Activated effector memory CD4-positive, alpha-beta T cell treated with Interleukin-2 at 50 U/mL for 16 hours (primary cell): ENCODE measurements at places on chromosomes 4 and X.
A peak's percentile ranks its signal among the peaks of the same experiment; 100 is the strongest.

DNA sequence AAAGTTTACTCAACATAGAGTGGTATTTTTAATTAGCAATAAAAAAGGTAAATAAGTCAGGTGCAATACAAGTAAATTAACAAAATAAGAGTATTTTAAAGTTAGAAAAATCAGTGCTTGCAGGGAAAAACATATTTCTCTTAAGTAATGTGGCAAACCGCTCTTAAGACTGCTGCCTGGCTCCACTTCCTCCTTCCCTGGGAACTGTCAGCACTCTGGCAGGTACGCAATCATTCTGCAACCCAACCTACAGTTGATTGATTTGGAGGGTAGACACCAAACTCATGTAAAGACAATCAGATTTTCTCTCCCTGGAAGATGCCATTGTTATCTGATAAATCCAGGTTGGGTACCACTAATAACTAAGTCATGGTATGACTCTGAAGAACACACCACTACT is 63.9 kb downstream of the PPP3CA start:
- DNase-seq: no peak

- DNase-seq: no peak
Observed at GRCh38 chrX:39220952-39221351, 419.7 kb downstream of the MID1IP1 start.

- DNase-seq: no peak
Observed at GRCh38 chr4:22471999-22472461, 43.8 kb downstream of the ADGRA3 start.

DNA sequence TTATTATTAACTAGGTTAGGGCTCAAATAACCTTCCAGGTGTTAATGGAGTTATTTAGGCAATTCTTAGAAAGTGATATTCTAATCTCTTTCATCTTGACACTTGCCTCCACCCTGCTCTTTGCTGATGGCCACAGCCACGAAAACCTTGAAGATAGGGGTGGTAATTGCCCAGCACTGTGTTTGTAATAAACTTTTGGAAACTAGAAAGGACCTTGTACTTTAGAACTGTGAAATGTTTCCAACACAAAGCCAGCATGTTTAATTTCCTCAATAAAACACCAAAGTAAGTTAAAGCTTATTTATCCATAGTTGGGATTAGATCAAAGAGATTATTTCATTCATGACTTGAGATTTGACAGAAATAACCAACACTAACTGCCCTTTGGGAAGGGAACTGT is 78.3 kb downstream of the MAOA start:
- no peak for DNase-seq

GRCh38 chr4:145041378-145041777 is 56.6 kb downstream of the ANAPC10 start:
- no peak for DNase-seq

GRCh38 chr4:53019485-53020382 is 157.6 kb downstream of the RASL11B start:
- DNase-seq: no peak

GRCh38 chr4:187321711-187322110 is 598.1 kb upstream of the FAT1 start:
- no peak for DNase-seq

DNA sequence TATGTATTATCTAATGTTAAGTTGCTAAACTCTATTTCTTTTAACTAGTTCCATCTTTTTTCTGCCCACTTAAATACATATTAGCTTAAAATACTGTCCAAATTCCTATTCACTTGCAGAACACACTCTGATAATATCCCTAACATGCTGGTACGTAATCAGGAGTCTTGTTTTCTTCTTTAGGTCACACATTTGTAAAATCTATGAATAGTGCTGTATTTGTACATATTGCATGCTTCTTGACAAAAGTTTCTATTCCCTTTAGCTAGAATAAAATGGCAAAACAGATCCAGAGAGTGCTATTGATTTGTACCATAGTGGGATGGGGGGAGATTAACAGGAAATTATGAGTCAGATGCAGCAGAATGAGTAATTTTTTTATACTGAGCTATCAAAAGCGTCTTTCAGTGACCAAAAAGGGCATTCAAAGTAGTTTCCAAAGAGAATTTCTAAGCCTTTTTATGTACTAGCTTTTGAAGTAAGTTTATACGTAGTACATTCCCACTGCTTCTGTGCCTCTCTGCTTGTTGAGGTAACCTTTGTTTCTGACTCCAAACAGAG is 126.5 kb downstream of the PTPN13 start:
- DNase-seq: no peak

GRCh38 chr4:94577136-94577535 is 125.4 kb downstream of the PDLIM5 start:
- DNase-seq: no peak

DNA sequence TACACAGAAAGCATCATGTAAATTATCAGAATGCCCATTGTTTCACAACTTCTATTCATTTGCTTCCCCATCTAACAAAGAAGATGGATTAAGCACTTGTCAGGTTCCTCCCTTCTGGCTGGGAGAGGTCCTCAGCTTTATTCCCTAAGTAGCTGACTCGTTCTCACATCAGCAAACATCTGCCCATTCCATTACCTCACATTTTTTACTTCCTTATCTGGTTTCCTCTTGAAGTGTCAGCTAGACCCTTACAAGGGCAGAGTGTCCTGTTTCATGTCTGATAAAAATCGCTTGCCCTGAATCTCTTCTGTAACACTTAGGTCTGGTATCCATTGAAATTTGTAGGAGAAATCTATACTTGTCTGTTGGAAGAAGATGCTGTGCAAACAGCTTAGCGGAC is 34.7 kb downstream of the TMPRSS11A start:
- no peak for DNase-seq

GRCh38 chr4:36333303-36333877 is 52.0 kb downstream of the DTHD1 start:
- DNase-seq: no peak

DNA sequence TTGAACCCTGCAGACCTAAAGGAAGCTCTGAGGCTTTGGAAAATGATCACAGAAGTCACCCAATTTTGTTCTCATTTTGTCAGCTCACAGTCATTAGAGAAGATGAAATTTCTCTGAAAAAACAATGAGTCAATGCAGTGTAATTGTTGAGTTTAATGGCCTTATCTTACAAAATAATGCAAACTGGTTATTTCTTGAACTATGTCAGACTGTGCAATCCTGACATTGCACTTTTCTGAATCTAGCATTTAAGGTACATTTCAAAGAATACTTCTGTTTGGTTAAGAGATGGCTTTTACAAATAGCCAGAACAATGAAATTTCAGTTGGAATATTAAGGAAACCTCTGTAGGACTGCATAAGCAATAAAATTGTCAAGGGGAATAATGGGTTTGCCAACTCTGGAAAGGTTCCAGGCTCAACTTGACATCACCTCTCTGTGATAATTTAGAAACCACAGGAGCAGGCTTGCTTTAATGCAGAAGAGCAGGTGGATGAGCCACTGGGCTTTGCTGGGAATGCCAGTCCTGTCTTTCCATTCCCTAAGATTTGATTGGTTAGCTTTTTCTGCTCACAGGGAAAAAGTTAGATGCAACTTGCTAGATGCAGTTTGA is 222.8 kb downstream of the FRMPD4 start:
- DNase-seq: no peak

- no peak for DNase-seq
Observed at GRCh38 chr4:75878246-75878756, 24.0 kb downstream of the PPEF2 start.

GRCh38 chr4:5893004-5893580 is at the start of gene CRMP1:
Gene CRMP1 (minus strand): TSS chr4:5893086. CDS start chr4:5892969, 117 bp downstream.
- no peak for DNase-seq

- no peak for DNase-seq
Observed at GRCh38 chrX:1587161-1587560, 4.2 kb upstream of the AKAP17A start.

DNA sequence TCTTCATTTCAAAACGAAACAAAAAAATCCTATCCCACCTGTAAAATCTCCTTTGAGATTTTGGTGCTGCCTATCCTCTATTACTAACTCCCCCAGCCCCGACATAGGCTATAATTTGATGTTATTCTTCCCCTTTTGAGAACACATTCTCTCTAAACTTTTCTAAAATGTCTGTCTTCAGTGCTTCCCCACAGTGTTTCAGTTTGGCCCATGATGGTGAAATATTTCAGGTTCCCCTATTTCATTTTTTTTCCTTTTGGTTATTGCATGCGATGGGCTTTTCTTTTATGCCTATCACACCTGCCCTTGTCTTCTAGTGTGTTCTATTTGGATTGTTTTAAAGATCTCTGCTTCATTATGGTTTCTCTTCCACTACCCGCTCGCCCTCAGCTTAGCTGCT is 14.7 kb downstream of the BCORL1 start:
- no peak for DNase-seq

DNA sequence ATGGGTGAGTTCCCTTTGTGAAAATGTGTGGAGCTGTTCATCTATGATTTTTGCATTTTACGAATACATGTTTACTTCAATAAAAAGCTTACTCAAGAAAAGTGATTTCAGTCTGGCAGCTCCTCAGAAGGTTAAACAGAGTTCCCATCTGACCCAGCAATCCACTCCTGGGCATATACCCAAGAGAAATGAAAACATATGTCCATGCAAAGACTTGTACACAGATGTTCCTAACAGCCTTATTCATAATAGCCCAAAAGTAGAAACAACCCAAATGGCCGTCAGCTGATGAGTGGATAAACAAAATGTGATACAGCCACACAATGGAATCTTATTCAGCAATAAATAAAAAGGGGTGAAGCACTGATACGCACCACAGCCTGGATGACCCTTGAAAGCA is 20.8 kb downstream of the CLCN4 start:
- DNase-seq: no peak

DNA sequence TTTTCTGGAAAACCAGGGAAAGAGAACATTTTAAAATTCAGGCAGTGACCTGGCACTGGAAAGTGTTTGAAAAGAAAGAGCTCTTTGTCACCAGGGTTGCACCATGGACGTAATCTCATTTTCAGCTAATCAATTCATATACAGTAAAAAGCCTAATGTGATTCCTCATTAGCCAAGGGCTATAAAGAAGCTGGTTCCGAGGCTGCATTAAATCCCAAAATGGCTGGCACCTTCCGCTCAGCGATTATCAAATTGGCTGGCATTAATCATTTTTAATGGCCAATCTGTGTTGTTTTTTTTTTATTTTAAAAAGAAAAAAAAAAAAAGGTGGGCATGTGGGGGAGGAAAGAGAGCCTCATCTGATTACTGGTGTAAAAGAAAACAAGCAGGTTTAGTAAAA is 341.4 kb downstream of the RAB28 start:
- DNase-seq: no peak

- DNase-seq: no peak
Observed at GRCh38 chrX:136662104-136662503, 14.1 kb downstream of the CD40LG start.

GRCh38 chr4:140158365-140159030 is 4.5 kb upstream of the MAML3 start:
- DNase-seq: no peak

- DNase-seq: no peak
Observed at GRCh38 chr4:163764569-163764968, 270.1 kb downstream of the TMA16 start.

- DNase-seq: no peak
Observed at GRCh38 chr4:151418856-151419255, 9.9 kb downstream of the FHIP1A start.

GRCh38 chrX:2931155-2931554 is 2.0 kb upstream of the ARSD start:
- no peak for DNase-seq

- no peak for DNase-seq
Observed at GRCh38 chr4:104507112-104507511, 12.4 kb upstream of the CXXC4 start.

GRCh38 chrX:1502241-1502640 is 34.7 kb downstream of the P2RY8 start:
- no peak for DNase-seq

DNA sequence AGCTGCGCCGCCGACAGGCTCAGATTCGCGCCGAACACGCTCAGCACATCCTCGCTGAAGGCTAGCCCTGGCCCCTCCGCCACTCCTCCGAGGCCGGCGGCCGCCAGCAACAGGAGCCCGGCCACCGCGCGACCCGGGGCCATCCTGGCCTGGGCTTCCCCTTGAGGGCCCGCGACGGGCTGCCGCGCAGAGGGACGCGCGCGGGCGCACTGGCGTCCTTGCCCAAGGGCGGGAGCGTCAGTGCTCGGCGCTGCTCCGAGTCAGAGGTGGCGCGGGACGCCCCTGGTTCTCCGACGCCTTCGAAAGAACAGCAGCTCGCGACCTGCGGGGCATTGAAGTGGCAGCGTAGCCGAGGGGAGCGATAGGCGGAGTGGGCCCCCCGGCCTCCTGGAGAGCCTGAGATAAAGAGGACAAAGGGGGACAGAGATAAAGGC is 745 bp downstream of the SLC39A8 start:
- DNase-seq: peak; percentile 56

DNA sequence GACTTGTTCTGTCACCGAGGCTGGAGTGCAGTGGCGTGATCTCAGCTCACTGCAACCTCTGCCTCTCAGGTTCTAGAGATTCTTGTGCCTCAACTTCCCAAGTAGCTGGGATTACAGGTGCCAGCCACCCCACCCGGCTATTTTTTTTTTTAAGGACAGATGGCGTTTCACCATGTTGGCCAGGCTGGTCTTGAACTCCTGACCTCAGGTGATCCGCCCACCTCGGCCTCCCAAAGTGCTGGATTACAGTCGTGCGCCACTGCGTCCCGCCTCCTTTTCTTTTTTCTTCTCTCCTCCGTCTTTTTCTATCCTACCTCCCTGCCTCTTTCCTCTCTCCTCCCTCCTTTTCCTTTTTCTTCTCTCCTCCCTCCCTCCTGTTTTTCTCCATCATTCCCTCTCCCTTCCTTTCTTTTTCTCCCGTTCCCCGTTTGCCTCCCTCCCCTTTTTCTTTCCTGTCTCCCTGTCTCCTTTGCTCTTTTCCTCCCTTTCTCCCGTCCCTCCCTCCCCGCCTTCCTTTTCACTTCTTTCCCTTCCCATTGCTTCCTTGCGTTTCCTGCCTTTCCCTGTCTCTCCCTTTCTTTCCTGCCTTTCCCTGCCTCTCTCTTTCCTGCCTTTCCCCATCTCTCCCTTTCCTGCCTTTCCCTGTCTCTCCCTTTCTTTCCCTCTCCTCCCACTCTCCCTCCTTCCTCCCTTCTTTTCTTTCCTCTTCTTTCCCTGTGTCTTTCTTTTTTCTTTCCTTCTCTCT is 2.1 kb upstream of the SLC25A6 start:
- no peak for DNase-seq

DNA sequence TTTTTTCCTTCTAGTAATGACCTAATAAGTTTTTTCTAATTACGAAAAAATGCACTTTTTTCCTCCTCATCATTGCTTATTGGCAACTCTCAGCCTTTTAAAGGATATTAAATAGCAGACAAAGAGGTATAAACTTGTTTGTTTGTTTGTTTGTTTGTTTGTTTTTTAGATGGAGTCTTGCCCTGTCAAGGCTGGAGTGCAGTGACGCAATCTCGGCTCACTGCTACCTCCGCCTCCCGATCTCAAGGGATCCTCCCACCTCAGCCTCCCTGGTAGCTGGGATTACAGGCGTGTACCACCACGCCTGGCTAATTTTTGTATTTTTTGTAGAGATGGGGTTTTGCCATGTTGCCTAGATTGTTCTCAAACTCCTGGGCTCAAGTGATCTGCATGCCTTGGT is 6.0 kb downstream of the RBM47 start:
- no peak for DNase-seq

GRCh38 chr4:27720010-27720766 is 859.5 kb downstream of the STIM2 start:
- DNase-seq: no peak

GRCh38 chr4:11472535-11472934 is 43.8 kb upstream of the HS3ST1 start:
- no peak for DNase-seq

- DNase-seq: no peak
Observed at GRCh38 chr4:29708473-29708872, 1011.7 kb upstream of the PCDH7 start.

GRCh38 chr4:122458625-122459024 is 2.1 kb upstream of the IL2 start:
- DNase-seq: peak; percentile 7

GRCh38 chr4:26787461-26788340 is 72.9 kb upstream of the STIM2 start:
- DNase-seq: no peak
